Activated CD4-positive, alpha-beta T cell treated with anti-CD3 and anti-CD28 coated beads, Interleukin-2, amount 50 U/mL, for 24 hours (primary cell): ENCODE measurements at places on chromosomes 5 and 9.

- DNase-seq, result no peak
Measured at GRCh38 chr5:114665551-114665950, 303.7 kb downstream of the KCNN2 start.

GRCh38 chr5:168892618-168893186 lies 313.5 kb upstream of the PANK3 start:
- no peak for DNase-seq

DNA sequence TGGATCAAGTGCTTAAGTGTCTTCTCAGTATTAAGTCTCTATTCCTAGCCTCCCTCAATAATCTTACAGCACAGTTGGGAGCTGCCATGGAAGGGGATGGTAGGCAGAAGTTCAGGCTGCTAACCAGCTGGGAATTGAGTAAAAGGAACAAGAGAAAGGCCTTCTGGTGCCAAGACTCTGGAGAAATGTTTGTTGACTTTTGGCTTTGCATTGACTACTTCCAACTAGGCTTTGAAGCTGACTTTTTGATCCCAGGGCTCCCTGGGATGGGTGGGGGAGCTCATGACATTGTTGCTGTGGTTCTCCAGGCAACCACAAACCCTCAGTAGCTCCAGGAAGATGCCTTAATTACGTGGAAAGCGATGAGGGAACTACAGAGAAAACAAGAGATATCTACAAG lies 85.2 kb upstream of the HTR4 start:
- DNase-seq, result no peak

- no peak for DNase-seq
Measured at GRCh38 chr5:83991566-83992224, 271.0 kb upstream of the HAPLN1 start.

GRCh38 chr9:38000735-38001134 lies 68.3 kb downstream of the SHB start:
- no peak for DNase-seq

- no peak for DNase-seq
Measured at GRCh38 chr9:115694014-115694413, 459.6 kb upstream of the PAPPA start.

DNA sequence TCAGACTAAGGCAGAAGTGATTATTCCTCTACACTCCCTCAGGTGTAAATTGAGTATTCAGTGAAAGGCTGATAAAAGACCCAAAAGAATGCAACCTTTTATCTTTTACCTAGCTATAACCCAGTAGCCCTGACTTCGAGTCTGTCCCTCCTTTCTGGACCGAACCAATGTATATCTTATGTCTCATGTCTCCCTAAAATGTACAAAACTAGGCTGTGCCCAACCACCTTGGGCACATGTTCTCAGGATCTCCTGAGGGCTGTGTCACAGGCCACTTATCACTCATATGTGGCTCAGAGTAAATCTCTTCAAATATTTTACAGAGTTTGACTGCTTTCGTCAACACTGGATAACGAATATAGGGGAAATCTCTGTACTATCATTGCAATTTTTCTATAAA lies 12.7 kb downstream of the FBXL17 start:
- no peak for DNase-seq

- no peak for DNase-seq
Measured at GRCh38 chr5:86862093-86862492, 244.4 kb downstream of the COX7C start.
